ENCODE measurements at places on chromosomes 2 and 18.

DNA sequence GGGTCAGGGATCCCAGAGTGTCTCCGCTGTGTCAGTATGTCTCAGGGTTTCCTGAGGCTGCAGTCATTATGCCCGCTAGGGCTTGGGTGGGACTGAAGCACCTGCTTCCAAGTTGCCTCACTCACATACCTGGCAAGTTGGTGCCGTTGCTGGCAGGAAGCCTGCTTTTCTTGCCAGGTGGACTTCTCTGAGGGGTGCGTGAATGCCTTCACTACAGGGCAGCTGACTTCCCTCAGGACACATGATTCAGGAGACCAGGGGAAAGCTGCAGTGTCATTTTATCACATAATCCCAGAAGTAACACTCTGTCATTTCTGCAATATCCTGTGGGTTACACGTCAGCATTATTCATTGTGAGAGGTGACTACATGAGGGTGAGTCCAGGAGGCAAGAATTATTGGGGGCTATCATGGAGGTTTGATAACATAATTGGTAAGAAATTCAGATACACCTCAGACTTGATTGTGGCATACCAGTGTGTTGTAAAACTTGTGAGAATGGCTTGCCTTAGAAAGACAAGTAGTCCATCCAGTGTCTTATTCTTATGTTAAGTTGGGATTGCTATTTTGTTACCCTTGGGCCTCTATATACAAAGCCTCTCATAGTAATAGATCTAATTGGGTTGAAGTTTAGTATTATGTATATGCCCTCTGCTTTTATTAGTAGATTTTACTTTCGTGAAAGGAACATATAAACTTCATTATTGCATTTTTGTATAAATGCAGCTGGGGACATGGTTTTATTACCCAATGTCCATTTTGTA lies 44.1 kb downstream of the NEDD4L start:
- DNase-seq: no peak

DNA sequence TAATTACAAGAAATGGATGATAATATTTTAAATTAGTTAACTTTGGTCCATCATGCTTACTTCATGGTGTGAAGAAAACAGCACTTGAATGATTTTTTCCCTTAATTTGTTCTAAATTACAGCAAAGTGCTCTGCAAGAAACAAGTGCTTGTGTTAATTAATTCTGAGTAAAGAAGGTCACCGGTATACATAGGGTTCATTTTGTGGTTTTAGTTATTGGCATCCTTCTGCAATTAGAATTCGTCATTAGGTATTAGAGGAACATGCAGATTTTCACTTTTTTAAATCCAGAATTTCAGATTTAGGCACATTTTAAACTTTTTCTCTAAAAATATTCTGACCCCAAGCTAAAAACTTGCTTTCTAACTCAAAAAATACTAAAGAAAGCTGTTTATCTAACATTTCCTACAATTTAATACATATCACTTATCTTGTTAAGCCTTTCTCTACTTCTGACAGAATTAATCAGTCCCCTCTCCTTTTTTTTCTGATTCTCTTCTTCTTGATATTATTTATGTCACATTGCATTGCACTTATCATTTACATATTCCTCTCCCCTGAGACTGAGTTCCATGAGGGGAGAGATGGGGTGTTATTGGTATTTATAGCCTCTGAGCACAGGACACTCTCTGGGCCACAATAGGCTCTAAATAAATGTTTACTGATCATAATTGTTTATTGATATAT lies 129.2 kb downstream of the PLA2R1 start:
- DNase-seq: no peak

- no peak for DNase-seq
Measured at GRCh38 chr2:234348081-234348480, 148.8 kb downstream of the ARL4C start.

DNA sequence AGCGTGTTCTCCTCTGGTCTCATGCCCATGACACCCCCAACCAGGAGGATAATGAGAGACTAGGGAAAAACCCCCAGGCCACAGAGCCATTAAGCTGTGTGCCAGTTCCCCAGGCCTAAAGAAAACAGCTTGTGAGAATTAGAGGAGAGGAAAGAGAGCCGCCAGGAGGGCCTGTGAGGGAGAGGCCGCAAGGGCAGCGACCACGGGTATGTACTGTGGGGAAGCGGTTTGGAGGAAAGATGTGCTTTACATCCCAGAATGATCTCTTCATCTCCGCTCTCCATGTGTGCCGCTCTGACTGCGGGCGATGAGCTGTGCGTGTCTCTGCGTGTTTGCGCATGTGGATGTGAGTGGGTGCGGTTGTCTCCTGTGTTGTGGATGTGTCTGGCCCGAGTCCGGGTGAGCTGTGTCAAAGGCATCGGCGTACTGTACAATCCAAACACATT lies 82.9 kb downstream of the DYSF start:
- DNase-seq: no peak

DNA sequence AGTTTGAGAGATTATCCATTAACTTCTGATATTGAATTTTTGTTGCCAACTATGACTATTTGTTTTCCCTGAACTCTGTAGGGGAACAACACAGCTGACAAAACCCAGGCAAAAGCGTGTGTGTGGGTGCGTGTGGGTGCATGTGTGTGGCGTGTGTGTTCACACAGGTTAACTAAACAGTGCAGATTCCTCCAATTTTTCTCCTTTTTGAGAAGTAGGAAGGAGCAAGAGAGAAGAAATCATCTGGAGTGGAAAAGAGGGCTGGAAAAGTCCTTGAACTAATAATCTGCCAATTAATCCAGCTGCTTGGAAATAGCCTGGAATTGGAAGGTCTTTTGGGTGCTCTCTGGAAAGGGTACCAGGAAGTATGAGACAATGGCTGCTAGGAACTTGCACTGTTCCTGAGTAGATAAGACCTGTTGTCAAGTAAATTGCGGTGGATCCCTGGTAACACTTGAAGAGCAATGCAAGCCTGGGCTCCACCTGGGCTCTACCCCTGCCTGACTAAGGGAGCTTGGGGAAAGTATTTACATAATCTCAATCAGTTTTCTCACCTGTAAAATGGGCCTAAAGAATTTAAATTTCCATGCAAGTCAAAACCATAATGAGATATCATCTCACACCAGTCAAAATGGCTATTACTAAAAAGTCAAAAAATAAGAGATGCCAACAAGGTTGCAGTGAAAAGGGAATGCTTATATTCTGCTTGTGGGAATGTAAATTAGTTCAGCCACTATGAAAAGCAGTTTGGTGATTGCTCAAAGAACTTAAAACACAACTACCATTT lies 40.5 kb upstream of the IL1R1 start:
- DNase-seq: no peak

DNA sequence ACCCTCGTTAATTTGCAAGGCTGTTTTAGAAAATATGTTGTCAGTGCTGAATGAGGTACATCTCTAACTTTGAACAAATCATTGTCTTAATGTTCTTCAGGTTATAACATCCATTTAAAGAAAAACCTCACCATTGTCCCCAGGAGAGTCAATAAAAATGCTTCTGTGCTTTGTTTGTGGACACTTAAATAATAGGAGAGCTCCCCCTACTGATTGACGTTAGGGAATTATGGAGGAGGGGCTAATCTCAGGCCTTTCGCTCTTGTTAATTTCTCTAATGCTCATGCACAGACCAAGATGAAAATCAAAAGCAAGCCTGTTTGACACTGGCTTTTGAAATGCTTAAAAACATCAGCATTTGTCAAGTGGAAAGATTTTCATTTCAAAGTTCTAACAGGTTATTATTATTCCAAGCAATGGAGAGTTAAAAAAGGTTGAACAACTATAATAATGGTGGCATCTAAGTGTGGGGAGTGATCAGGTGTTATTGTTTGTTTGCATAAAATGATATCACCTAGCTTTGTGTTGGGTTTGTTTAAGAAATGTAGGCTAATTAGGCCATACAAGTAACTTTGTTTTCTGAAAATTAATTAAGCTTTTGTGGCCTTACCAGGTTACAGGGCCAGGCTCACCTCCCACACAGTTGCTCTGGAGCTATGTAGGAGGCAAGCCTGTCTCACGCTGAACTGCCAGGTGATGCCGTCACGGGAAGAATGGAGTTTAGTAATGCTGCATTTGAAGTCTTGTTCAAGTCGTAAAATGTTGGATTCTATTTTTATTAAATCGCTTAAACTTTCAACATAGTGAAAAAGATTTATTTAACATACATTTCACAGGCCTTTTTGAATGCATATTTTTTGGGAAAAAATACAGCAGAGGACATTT lies 51.7 kb upstream of the SMIM21 start:
- no peak for DNase-seq

- no peak for DNase-seq
Measured at GRCh38 chr2:141554810-141555209, 576.0 kb downstream of the LRP1B start.

- no peak for DNase-seq
Measured at GRCh38 chr18:5527603-5528002, 16.2 kb downstream of the EPB41L3 start.

GRCh38 chr18:46155641-46156051 lies 51.5 kb downstream of the HAUS1 start:
- no peak for DNase-seq

DNA sequence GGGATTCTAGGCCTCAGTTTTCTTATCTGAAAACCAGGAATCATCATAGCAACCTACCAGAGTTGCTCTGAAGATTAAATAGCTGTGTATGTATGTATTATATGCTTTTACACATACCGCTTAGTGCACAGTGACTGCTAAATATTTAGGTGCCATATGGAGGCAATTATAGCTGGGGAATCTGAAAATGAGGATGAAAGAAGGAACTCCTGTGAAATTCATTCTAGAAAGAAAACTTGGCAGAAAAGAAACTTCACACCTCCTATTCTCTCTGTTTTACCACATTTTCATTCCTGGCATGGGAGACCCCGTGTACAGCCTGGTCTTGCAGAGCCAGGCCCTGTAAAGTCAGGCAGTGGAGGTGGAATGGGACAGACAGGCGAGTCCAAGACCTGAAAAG lies 862.4 kb downstream of the CNTNAP5 start:
- DNase-seq: no peak

- no peak for DNase-seq
Measured at GRCh38 chr2:96143848-96144480, 1.3 kb downstream of the DUSP2 start.

- no peak for DNase-seq
Measured at GRCh38 chr18:9001209-9001608, 101.3 kb upstream of the NDUFV2 start.

DNA sequence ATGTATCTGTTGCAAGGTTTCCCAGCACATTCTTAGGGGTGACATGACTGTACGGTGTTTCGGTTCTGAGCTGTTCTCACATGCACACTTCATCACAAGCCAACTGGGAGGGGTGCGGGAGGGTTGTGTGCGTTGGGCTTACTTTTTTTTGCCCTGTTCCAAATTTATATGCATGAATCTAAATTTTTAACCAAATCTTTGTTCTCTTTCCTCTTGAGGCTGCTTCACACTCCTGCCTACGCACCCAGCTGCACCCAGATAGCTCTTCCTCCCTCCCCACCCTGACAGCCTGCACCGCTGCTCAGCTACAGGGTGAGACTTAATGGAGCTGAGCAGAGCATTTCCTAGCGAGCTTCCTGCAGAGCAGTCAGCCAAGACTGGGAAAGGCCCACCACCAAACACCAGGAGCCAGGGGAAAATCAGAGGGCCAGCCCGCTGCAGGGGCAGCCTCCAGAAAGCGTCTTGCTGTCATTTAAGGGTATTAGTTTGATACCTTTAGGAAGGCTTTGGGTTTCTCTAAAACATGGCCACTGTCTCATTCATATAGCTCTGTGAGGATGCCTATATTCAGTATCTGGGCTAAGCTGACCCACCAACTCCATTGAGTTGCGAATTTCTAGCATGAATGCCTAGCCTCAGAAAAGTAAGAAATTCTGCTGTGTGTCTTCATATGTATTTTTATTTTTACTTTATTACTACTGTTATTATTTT lies 84.5 kb downstream of the POU3F3 start:
- DNase-seq: no peak

- DNase-seq: peak; percentile 81
Measured at GRCh38 chr2:37156071-37156856, 516 bp downstream of the EIF2AK2 start.

DNA sequence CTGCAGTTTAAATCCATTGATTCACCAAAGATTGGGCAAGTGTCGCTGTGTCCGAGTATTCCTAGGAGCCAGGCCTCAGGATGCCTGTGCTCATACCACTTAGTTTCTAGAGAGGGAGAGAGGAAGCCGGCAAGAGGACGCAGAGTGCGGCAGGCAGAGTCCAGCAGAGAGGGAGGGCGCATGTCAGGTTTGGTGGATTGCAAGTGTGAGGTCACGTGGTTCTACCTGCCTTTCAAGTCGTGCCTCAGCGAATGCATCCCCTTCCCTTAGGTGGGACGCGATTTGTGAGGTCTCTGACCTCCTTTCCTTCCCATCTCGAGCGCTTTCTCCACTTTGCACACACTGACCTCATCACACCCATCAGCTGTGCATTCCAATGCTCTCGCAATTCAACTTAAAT lies 188.1 kb downstream of the TMEM18 start:
- DNase-seq: no peak

- no peak for DNase-seq
Measured at GRCh38 chr2:235773188-235773928, 279.5 kb downstream of the AGAP1 start.

DNA sequence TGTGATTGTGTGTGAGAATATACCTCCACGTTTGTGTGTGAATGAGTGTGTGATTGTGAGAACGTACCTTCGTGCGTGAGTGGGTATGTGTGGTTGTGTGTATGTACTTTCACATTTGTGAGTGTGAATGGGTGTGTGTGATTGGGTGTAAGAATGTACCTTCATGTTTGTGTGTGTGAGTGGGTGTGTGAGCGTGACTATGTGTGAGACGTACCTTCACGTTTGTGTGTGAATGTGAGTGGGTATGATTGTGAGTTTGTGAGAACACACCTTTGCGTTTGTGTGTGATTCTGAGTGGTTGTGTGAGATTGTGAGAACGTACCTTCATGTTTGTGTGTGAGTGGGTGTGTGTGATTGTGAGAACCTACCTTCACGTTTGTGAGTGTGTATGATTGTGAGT lies 5.8 kb upstream of the ADCY3 start:
- DNase-seq: no peak

DNA sequence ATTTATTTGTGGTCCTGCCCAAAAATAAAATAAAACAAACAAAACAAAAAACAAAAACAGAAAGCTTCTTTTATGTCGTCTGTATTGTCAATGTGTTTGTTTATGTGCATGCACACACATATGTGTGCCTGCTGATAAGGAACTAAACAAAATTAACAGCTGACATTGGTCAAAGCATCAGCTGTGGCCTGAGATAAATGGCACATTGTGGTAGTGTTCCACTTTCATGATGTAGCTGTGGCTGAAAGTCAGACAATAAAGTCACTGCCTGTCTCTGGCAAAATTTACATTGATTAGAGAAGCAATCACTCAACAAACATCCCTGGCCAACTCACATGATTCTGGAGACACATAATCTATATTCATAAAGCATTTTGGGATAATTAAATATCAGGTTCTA lies 203.4 kb upstream of the PIK3C3 start:
- no peak for DNase-seq

- DNase-seq: no peak
Measured at GRCh38 chr2:191703079-191703725, 25.3 kb downstream of the NABP1 start.

DNA sequence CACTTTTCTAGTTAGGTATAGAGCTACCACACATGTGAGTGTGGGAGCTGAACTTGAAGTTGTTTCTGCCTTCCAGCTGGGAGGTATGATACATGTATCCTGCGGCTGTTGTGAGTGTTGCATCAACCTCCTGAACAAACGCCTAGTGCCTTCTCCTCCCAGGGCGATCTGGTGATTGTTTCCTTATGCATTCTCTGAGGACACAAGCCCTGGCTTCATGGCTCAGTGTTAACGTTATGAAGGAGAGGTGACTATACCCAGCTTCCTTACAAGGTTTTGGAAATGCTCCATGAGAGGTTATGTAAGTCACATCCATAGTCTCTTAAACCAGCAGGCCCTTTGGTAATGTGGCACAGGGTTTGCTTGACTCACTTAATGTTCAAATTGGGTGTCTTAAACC lies 64.9 kb downstream of the SPRED2 start:
- no peak for DNase-seq

- no peak for DNase-seq
Measured at GRCh38 chr2:178819992-178820391, 12.8 kb upstream of the TTN start.
